ENCODE measurements at places on chromosomes 3 and 15. TPM values are rescaled to one million over a fixed set of nuclear protein-coding genes. Genes with fewer than 3 reads are reported as not detected.

XYLB gene
- total RNA-seq = 3.1 TPM

RETNLB gene
- not detected for total RNA-seq

FETUB gene
- not detected for total RNA-seq

DNAJA4 gene
- total RNA-seq = not detected

DNA sequence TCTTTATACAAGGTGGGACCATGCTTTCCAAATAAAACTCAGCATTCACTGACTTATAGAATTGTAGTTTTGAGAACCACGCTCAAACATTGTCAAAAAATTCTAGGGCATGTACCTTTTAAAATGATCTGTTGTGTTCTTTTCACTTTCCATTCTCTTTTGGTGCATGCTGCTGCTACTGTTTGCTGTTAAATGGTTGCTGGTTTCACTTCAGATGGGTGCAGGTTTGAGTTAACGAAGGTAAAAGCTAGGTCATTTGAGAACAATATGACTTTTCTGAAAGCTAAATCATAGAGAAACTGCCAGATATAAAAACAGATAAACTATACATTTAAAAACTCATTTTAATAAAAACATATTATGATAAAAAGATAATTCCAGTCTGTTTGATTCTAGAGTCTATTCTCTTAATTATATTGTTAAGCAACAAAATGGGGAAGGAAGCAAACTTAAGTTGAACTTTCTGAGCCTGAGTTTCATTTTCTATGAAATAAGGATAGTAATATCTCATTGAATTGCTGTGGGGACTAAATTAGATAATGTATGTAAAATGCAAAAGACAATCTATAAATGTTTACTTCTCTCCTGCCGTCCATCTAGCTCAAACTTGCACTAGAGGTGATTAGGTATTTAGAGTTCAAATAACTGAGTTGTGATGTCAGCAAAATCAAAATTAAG is 82.4 kb downstream of the OXSM start:
- no peak for DNase-seq

GRCh38 chr3:1792466-1792865 is 306.2 kb upstream of the CNTN4 start:
- no peak for DNase-seq

GRCh38 chr3:123476967-123477750 is 28.3 kb upstream of the ADCY5 start:
- no peak for DNase-seq

- DNase-seq = no peak
Measured at GRCh38 chr3:71307991-71308697, 275.4 kb downstream of the FOXP1 start.

- peak; percentile 83 for DNase-seq
Measured at GRCh38 chr3:10008588-10009344, 17.5 kb upstream of the FANCD2 start.

DNA sequence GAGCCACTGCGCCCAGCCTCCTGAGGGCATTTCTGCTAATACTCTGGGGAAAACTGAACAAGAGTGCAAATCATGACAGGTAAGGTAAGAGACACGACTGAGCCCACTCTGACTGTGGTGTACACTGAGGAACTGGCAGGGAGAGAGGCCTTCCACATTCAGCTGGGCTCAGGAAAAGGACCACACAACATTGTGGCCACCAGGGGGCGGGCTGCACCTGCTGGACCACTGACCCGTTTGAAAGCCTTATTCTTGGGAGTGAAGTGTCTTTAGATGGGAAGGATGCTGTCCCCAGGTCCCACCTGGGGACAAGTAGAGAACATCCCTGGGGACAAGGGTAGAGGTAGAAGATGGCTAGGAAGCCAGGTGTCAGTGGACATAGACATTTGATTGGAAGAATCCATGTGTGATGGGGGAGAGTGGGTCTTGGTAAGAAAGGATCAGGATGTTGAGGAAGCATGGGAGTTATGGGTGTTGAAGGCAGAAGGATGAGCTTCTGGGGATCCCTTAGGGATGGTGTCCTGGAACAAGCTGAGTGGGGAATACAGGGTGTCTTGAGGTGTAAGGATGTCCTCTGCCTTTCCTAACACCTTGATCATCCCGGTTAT is 6.2 kb upstream of the CTDSPL start:
- peak; percentile 89 for DNase-seq

DNA sequence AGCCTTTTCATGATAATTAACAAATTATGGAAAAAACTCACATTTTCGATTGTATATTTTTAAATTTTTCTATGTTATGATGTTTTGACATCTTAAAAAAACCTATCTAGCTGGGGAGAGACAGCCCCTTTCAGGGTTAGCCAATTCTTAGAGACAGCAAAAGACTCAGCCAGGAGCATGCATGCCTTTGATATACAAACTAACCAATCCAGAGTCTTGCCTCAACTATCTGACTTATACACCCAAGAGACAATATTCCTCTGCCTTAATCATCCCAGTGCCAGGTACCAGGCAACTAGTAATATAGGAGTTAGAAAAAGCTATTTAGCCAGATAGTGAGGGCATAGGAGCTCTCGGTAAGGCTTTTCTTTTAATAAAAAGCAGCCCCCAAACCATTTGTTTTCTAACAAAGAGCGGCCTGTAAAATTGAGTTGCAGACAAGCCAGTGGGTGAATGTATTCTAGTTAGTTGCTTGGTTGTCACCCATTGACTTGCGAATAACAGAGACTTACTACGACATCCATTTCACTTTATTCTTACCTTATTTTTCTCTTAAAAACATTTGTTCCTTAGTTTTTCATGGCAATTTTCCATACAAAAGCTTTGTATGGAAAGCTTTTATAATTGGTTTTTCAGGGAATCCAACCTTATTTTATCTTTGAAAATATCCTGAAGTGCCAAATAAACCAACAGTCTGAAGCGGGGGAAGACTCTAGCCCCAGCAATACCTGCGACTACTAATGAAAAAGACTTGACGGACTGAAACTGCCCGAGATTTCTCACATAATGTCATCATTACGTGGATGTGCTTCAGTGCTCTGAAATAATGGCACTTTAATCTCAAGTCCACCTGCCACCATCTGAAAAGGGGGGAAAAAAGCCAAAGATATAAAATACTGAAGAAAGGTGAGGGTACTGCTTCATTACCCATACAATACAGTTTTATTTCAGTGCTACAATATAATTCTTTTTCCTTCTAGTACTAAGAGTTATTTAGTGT is 64.6 kb upstream of the ATP2C1 start:
- no peak for DNase-seq

All from G401 (cell line).